Left lobe of liver (tissue), 2 donors: ENCODE measurements at places on chromosomes 12 and 14. TPM values are rescaled to one million over a fixed set of nuclear protein-coding genes. Genes with fewer than 3 reads are reported as not detected.
A peak's percentile ranks its signal among the peaks of the same experiment; 100 is the strongest.

GRCh38 chr14:105911006-105911847, 384.8 kb downstream of the TMEM121 start:
- DNase-seq = no peak

DNA sequence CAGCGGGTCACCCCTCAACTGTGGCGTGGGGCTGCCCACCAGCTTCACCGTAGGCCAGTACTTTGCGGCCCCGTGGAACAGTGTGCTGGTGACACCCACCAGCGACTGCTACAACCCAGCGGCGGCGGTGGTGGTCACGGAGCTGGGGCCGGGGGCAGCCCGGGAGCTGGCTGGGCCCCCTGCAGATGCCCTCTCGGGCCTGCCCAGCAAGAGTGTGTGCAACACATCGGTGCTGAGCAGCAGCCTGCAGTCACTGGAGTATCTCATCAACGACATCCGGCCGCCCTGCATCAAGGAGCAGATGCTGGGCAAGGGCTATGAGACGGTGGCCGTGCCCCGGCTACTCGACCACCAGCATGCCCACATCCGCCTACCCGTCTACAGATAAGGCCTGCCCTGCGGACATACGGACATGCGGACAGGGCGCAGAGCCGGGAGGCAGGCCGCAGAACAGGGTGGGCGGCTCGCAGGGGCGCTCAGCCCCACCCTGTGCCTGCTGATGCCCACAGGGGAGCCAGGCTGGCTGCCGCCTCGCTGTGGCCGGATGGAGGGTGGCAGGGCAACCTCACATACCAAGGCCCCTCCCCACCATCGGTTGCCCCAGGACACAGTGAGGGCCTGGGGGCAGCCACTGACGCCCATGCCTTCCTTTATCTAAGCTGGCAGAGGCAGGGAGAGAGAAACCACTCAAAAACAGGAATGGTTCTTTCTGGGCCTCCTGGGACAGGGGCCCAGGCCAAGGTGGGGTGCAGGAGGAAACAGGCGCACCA, 55.5 kb downstream of the FAM222A start:
- peak; percentile 40 for DNase-seq

GRCh38 chr12:52180971-52181628, 10.7 kb downstream of the KRT80 start:
- DNase-seq = no peak

The C1R gene
- total RNA-seq = 1,748 TPM

DNA sequence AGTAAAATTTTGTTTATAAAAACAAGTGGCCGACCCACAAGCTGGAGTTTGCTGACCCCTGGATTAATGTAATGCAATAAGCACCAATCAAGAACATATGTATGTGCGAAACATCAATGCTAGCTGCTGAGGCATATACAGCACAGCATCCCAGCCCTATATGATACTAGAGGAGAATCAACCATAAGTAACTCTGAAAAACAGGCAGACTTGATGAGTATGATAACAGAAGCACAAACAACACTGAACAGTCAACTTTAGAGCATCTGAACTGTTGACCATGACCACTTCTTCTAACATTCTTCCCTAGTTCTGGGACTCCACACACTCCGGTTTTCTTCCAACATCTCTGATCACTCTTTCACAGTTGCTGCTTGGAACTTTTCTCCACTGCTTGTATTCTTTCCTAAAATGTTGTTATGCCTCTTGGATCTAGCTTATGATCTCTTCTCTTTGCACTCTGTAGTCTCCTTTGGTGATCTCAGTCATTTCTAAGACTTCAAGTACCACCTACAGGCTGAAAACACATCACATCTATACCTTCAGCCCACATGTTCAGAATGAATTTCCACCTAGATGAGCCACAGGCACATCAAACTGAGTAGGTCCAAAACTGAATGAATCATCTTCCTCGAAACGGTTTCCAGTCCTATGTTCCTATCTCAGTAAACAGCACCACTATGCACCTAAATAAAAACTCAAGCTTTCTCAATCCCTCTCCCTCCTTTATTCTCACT, 57.2 kb downstream of the STXBP6 start:
- no peak for DNase-seq

The SERPINA9 gene
- not detected for total RNA-seq

DNA sequence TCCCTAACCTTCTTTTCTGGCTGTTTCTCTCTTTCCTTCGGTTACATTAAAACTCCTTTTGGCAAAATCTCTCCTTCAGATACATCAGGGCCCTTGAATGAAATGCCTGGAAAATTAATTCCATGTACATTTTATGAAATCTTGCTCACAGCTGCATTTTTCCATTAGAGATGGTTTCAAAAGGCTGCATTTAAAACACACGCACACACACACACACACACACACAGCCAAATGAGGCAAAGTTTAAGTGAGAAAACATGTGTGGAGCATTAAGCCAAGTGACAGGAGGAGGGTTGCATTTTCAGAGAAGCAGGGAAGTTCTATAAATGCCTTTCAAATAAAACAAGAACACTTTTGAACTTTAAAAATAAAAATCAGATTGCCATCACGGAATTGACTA, 216.4 kb downstream of the LRIG3 start:
- no peak for DNase-seq

The CCDC177 gene
- 0.08 TPM for total RNA-seq

DNA sequence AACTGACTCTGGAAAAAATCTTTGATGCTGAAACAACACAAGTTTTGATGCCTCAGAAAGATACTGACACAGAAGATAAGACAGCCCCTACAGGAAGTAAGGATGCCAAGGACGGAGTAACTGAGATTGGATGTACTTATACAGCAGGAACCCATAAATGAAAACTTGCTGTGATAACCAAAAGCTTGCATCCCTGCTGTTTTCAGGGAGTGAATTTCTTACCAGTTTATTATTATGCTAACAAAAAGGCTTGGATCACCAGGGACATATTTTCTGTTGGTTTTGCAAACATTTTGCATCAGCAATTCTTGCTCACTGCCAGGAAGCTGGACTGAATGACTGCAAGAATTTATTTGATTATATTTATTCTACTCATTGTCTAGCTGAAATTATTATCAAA, 197.7 kb downstream of the NAV3 start:
- no peak for DNase-seq

The IAPP gene
- 0.25 TPM for total RNA-seq

GRCh38 chr12:93705237-93705636, 28.1 kb downstream of the CRADD start:
- DNase-seq = no peak

DNA sequence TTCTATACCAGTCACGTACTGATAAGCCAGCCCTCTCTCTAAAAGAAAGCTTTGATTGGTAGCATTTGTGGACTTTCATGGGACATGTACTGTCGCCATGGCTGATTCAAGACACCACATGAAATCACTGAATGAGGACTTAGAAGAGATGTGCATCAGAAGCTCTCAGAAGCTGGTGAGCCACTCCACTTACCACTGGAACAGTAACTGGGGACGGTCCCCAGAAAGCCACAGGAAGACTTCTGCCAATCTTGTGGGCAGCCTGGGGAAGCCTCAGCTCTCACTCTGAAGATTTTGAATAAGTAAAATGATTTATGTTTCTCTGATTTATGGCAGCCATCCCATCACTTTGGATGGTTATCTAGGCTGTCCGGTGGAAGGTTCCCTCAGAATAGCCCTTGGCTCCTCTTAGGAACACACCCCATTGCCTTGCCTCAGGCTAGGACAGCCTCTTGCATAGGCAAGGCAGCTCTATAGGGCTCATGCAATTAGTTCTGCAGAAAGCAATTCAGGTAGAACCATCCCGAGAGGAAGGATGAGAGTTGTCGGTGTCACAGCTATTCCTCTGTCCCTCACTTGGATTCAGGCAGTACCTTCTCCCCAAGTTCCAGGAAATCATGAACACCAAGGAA, 9.8 kb downstream of the DHRS1 start:
- DNase-seq = no peak

The PHETA1 gene
- 9.4 TPM for total RNA-seq

The KRT71 gene
- not detected for total RNA-seq

DNA sequence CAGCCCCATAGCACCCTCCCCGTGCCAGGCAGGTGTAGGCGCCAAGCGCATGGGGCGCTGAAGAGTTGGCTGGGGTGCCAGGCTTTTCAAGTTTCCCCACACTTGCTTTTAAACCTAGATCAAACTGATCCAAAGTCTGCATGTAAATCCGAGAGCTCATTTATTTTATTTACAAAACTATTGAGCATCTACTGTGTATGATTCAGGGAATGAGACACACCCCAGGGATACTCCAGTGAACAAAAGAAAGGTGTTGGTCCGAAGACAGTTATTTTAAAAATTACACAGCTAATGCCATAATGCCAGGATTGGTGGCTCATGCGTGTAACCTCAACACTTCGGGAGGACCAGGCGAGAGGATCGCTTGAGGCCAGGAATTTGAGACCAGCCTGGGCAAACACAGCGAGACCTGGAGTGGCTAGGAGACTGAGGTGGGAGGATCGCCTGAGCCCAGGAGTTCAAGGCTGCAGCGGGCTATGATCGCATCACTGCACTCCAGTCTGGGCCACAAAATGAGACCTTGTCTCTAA, 780 bp upstream of the SLC41A2 start:
- peak; percentile 53 for DNase-seq

DNA sequence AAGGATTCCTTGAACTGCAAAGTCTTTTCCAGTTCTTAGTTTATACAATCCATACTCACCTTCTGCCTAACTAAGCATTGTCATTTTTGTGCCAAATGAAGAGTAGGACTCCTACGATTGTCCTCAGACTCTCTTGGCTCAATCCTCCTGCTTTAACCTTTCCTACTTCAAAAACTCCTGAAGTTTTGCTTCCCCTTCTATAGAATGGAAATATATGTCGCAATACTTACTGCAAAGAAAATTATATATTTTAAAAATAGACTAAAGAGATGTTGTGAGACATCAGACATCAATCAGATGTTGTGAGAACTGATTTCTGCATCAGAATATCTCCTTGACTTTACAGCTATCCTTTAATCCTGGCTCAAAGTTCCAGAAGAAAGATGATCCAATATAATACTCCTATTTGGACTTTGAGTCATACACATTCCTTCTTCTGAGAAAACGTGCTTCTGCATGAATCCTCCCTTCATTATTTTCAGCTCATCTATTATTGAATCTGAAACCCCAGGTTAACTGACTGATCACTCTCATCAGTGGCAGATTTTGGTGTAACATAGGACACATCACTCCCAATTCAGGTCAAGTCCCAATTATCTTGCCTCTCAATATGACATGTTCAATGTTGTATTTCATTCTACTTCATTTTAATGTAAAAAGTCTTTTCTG, 48.8 kb downstream of the A2M start:
- DNase-seq = no peak
